ENCODE measurements at places on chromosomes 7 and 10.
A peak's percentile ranks its signal among the peaks of the same experiment; 100 is the strongest.

GRCh38 chr7:106216923-106217542 lies 67.8 kb downstream of the NAMPT start:
- DNase-seq = peak; percentile 64
- no peaks in the 10 kb centered on the region for H3K36me3 ChIP-seq
- H3K4me1 ChIP-seq = no peaks in the 10 kb centered on the region

DNA sequence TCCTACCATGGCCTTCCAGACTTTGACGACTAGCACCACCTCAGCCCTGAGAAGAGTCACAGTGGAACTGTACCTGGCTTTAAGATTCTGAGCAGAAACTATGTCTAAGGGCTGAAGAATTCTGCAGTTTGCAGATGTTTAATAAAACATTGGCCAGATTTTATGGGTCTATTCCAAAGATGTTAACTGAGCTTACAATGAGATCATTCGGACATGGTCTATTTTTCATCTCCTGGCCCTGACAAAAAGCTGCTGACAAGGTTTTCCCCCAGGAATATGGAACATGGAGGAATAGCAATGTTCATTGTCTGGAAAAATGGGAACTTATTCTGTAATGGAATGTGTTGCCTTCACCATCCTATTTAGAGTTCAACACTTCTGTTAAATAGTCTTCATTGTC lies 66.4 kb downstream of the PTF1A start:
- no peaks in the 10 kb centered on the region for H3K4me1 ChIP-seq
- H3K27me3 ChIP-seq = no peaks in the 10 kb centered on the region
- H3K36me3 ChIP-seq = no peaks in the 10 kb centered on the region
- no peak overlapping the region for H3K4me3 ChIP-seq
- H3K27ac ChIP-seq = no peak overlapping the region

DNA sequence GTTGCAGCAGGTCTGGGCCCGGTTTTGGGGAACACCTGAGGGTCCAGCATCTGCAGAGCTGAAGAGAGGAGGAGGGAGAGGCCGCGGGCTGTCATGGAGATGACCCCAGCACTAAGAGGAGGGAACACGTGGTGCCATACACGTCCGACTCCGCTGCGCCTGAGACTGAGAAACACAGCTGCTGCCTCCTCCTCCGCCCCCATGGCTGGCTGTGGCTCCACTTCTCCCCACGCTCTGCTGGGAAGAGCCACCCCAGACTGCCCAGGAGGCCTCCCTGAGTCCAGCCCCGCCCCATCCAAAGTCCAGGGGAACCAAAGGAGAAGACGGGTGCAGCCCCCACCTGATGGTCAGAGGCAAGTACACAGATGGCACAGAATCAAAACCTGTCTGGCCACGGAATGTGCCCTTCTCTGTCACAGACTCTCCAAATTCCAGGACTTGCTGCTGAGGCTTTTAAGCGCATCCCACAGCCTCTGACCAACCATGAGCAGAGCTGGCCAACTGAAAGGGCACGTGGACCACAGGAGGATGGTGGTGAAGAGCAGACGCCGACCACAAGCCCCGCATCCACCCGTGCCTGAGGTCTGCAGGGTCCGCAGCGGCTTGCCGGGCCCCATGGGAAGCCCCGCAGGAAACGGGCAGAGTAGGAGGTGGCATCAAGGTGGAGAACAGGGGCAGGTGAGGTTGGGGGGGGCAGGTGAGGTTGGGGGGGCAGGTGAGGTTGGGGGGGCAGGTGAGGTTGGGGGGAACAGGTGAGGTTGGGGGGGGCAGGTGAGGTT lies 24.0 kb downstream of the STK32C start:
- H3K27ac ChIP-seq = no peak overlapping the region
- H3K4me3 ChIP-seq = no peak overlapping the region
- no peaks in the 10 kb centered on the region for H3K36me3 ChIP-seq
- H3K4me1 ChIP-seq = no peaks in the 10 kb centered on the region

DNA sequence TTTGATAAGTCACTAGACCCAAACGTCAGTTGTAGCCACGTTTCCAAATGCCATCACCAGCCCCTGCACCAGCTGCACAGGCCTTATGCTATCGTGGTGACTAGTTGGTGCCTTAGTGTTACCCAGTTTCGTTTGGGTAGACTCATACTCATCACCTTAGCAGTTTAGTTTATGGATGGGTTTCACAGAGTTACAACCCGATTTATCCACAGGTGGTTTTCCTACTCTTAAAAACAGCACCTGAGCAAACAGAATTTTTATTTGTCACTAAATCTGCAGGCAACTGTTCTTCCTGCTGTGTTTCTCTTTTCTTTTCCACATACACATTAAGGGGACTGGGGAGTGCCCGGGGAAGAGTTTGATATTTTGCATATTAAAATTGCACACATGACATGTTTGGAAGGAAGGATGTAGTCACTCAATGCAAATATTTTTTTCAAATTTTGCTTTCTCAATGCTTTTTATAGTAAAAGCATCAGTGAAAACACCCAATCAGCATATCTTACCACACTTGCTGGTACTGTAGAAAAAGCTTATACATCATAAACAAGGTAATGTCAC lies 41.6 kb downstream of the PDSS1 start:
- H3K36me3 ChIP-seq = no peaks in the 10 kb centered on the region
- no peaks in the 10 kb centered on the region for H3K4me1 ChIP-seq
- H3K4me3 ChIP-seq = no peak overlapping the region
- H3K27ac ChIP-seq = no peak overlapping the region
- H3K27me3 ChIP-seq = no peaks in the 10 kb centered on the region

GRCh38 chr7:43653891-43654504 lies 71.1 kb downstream of the STK17A start:
- peaks cover 8% of the 10 kb centered on the region for H3K4me1 ChIP-seq
- no peak overlapping the region for H3K27ac ChIP-seq
- H3K4me3 ChIP-seq = no peak overlapping the region
- no peaks in the 10 kb centered on the region for H3K36me3 ChIP-seq
- H3K27me3 ChIP-seq = no peaks in the 10 kb centered on the region

DNA sequence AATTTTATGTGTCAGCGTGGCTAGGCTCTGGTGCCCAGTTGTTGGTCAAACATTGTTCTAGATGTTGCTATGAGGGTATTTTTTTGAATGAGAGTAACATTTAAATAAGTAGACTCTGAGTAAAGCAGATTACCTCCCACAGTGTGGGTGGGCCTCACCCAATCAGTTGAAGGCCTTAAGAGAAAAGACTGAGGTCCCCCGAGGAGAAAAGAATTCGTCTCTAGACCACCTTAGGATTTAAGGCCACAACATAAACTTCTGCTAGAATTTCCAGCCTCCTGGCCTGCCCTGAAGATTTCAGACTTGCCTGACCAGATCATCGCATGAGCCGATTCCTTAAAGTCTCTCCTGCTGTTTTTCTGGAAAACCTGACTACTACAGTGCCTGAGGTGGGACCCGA lies 45.1 kb upstream of the SRGN start:
- no peak overlapping the region for H3K4me3 ChIP-seq
- no peaks in the 10 kb centered on the region for H3K36me3 ChIP-seq
- H3K27ac ChIP-seq = no peak overlapping the region

DNA sequence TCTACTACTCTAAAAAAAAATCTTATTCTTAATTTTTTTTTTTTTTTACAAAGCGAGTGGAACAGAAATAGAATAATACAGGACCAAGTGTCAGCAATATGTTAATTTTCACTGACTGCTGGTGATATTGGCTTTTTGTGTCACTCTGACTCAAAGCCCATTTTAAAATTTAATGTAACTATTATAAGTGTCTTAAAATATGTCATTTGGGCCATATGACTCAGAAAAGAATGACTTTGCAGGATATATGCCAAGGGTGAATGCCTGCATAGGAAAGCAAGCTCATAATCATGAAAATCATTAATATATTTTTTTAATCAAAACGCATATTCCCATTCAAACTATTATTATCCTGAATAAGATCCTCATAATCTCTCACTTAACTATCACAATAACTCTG lies 149.2 kb downstream of the GNAT3 start:
- H3K27ac ChIP-seq = no peak overlapping the region
- no peaks in the 10 kb centered on the region for H3K36me3 ChIP-seq
- H3K27me3 ChIP-seq = no peaks in the 10 kb centered on the region

DNA sequence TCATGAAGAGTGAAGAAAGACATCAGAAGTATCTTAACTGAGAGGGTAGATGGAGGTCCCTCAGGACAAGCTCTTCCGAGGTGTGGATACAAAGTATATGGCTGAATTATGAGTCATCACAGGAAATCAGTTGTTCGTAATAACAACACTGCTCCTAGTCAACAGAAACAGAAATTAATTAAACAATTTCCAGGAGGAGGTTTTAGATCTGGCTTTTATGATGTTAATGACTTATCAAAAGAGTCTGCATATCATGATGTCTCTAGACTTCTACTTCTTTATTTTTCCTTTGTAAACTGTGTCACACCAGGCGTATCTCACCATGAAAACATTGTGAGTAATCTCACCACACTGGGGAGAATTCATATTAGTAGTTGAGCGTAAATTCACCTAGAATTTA lies 31.2 kb downstream of the OSBPL3 start:
- H3K27ac ChIP-seq = no peak overlapping the region
- no peaks in the 10 kb centered on the region for H3K27me3 ChIP-seq
- no peak overlapping the region for H3K4me3 ChIP-seq
- DNase-seq = no peak

- no peak overlapping the region for H3K27ac ChIP-seq
- no peaks in the 10 kb centered on the region for H3K27me3 ChIP-seq
- DNase-seq = no peak
- no peak overlapping the region for H3K4me3 ChIP-seq
- H3K4me1 ChIP-seq = no peaks in the 10 kb centered on the region
Measured at GRCh38 chr10:93917821-93918220, 24.0 kb downstream of the SLC35G1 start.

DNA sequence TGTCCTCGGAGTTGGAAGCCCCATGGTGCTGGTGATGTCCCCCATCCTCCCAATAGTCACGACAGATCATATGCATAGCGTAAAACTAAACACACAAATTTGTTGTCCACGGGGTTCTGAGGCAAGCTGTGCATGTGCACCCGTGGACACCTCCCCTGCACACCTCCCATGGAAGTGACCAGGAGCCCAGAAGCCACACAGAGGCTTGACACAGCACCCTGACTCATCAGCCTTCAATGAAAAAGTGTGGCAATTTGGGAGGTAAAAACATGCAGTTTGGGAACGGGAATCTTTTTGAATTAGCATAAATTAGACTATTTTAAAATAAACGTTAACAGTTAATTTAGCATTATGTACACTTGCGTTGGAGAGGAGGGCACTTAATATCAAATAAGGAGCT lies 89.2 kb upstream of the NPS start:
- H3K4me1 ChIP-seq = no peaks in the 10 kb centered on the region
- peaks cover 6% of the 10 kb centered on the region for H3K27me3 ChIP-seq
- no peak overlapping the region for H3K27ac ChIP-seq
- no peak for DNase-seq
- no peak overlapping the region for H3K4me3 ChIP-seq

DNA sequence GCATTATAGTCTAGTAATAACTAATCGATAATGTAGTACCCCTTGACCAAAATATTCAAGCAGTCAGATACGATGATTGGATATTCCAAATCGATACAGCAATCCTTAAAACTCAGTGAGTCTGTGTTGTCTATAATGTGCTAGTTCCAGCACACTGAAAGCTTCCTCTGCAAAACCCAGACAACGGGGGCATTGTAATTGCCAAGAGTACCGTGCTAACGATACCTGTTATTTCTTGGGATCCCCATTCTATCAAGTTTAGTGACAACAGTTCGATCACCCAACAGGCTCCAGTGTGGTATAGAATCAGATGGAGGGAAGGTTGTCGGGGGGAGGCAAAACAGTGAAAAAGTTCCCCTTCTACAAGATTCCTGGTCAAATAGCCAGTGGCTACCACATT lies 865 bp downstream of the ZNF438 start:
- no peaks in the 10 kb centered on the region for H3K36me3 ChIP-seq
- H3K4me1 ChIP-seq = peaks cover 24% of the 10 kb centered on the region
- H3K27ac ChIP-seq = no peak overlapping the region
- H3K4me3 ChIP-seq = no peak overlapping the region
- no peak for DNase-seq

- DNase-seq = no peak
- H3K4me1 ChIP-seq = no peaks in the 10 kb centered on the region
- no peak overlapping the region for H3K4me3 ChIP-seq
- no peak overlapping the region for H3K27ac ChIP-seq
- no peaks in the 10 kb centered on the region for H3K36me3 ChIP-seq
Measured at GRCh38 chr7:44461387-44461786, 29.1 kb downstream of the NUDCD3 start.

GRCh38 chr7:132138817-132139216 lies 437.5 kb downstream of the PLXNA4 start:
- no peaks in the 10 kb centered on the region for H3K27me3 ChIP-seq
- H3K4me1 ChIP-seq = no peaks in the 10 kb centered on the region
- no peak overlapping the region for H3K27ac ChIP-seq
- H3K4me3 ChIP-seq = no peak overlapping the region

DNA sequence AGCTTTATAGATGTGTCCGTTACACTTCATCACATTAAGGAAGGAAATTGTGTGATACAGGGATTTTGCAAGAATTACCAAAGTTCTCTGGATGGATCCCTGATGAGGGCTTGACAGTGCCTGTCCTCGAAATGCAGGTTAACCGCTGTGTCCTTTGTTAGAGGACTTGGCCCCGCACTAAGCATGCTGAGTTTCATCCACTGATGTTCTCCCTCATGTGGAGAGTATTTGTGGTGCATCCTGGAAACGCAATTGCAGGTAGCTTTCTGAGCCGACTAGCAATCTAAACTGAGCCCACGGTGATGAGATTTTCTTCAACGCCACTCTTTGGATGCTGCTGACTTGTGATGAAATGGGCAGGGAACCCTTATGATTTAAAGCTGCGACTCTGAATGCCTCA lies 71.9 kb upstream of the STK17A start:
- H3K36me3 ChIP-seq = no peaks in the 10 kb centered on the region
- no peak overlapping the region for H3K27ac ChIP-seq
- H3K27me3 ChIP-seq = peaks cover 3% of the 10 kb centered on the region
- H3K4me1 ChIP-seq = no peaks in the 10 kb centered on the region
- H3K4me3 ChIP-seq = no peak overlapping the region
- no peak for DNase-seq

DNA sequence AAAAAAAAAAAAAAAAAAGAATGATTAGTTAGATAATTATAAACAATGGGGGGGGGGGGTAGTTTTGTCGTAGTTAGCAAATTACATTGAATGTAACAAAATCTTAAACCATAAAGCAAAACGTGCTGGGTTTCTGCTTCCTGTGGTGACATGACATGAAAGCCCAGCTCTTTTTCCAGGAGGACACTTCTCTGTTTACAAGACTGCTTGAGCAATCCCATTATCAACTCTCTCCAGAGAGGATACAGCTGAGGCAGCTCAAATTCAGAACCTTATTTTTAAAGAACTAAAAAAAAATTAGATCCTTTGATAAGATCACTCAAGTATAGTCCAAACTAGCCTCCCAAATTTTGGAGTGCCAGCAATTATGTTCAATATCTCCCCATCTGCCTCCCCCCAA lies 58.6 kb downstream of the ADRB1 start:
- DNase-seq = no peak
- H3K36me3 ChIP-seq = no peaks in the 10 kb centered on the region
- H3K27ac ChIP-seq = no peak overlapping the region
- peaks cover 6% of the 10 kb centered on the region for H3K27me3 ChIP-seq
- no peak overlapping the region for H3K4me3 ChIP-seq

GRCh38 chr10:70250961-70251680 lies 17.9 kb upstream of the PPA1 start:
- H3K4me3 ChIP-seq = no peak overlapping the region
- H3K4me1 ChIP-seq = no peaks in the 10 kb centered on the region
- H3K27ac ChIP-seq = no peak overlapping the region
- H3K27me3 ChIP-seq = peaks cover 13% of the 10 kb centered on the region
- DNase-seq = no peak
